ENCODE measurements at places on chromosomes 3 and 15. TPM values are rescaled to one million over a fixed set of nuclear protein-coding genes. Genes with fewer than 3 reads are reported as not detected.

GRCh38 chr3:52544937-52545336 is 8.5 kb downstream of the UQCC5 start:
- DNase-seq = no peak

DNA sequence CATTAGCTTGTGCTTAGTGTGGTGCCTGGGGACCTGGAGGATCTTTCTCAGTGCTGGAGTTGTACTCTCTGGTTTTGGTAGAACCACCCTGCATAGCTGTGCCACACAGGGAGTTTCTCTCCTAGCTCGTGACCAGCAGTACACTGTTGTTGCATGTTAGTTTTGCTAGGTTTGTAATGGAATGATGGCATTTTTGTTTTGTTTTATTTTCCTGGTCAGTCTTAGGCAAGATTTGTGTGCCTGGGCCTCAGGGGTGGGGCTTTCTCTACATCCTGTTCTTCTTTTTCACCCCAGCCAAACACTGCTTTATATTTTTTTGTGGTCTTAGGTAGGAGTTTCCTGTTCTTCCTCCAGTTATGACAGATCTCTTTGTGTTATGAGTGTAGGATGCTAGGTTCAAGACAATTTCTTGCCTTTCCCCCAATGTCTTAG is 534.5 kb upstream of the KCNMB2 start:
- no peak for DNase-seq

DNA sequence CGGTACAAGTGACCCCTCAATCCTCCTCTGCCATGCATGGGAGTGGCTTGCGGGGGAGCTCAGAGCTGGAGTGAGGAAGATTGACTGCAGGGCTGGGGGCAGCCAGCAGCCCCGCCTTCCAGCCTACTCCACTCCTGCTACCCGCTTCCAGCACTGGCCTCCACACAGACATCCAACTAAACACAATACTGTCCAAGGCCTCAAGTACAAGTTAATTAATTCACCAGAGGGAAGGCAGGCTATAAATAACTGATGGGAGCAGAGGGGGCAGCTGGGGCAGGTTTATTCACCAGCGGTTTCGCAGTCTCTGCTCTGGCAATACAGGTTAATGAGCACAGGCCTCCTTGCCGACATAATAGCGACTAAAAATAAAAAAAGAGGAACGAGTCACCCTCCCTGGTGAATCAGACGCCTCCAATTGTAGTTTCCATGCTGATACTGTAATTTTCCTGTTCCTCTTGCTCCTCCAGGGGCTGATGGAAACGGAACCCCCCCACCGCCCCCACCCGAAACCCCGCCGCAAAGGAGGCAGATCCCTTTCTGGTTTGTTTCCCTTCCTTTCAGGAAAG is 166.4 kb upstream of the TLE3 start:
- no peak for DNase-seq

- DNase-seq = no peak
Measured at GRCh38 chr15:36682101-36682500, 102.7 kb downstream of the CDIN1 start.

- DNase-seq = no peak
Measured at GRCh38 chr15:48538941-48539340, 106.6 kb downstream of the FBN1 start.

DNA sequence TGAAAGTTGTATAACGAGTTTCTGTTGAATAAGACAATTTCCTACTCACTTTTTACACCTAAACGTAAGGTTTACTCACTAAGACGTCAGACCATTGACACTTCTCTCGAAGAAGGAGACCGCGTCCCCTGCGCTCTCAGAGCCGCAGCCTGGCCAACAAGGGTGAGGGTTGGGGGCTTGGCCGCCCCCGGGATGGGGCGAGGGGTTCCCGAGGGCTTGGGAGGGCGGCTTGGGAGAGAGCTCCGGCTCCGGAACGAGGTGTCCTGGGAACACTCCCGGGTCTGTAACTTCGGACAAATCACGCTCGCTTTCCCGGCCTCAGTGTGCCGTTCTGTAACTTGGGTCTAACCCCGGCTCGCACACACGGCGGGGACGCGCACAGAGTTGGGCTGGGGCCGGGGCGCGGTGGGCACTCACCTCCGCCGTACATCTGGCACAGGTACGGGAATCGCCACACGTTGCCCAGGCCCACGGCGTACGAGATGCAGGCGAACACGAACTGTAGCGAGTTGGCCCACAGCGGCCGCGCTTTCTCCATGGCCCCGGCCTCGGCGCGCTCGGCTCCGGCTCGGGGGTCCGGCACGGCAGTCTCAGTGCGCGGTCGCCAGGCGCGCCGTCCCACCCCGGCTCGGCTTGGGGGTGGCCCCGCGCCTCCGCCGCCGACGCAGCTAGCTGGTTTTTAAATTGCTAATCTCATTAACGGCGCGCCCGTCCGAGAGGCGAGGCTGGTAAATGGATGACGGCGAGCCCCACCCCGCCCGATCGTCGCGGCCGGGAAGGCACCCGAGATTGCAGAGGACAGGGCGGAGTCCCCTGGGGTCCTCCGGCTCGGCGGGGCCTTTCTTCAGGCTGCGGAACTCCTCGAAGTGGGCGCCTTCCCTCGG is at the start of gene SLC6A20:
TSS of gene SLC6A20 (minus strand) at position 655 of the 884 bp plus-strand sequence. CDS start at position 538, 117 bp downstream.
- DNase-seq = no peak

DNA sequence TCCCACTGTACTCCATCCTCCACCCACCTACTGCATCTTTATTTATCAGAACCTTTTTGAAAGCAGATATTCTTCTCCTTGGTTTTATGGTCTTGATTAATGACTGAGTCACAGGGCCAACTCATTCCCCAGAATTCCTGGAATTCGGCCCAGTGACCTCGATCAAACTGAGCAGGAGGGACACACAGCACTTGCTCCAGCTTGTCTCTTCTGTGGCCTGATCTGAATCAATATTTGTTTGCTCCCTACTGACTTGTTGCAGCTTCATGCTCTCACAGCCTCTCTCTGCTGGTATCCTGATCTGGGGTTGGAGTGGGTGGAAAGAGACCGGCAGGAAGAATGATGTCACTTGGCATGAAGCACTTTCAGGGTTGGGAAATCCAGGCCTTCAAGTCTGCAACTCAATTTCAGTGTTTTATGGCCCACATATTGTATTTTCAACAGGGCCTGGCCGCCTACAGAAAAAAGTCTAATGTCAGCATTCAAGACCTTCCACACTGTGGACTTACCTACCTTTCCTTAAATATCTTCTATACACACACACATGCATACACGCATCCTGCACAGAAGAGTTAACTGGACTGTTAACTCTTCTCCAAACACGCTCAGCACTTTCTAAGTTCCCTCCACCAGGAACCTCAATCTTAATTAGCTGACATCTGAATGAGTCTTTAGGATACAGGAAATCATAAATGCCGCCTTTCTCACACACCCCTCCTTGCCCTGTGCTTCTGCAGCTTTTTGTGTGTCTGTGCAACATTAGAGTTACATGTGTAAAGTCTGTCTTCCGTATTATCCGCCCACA is 4.6 kb downstream of the ANXA2 start:
- DNase-seq = no peak

ACAN gene
- 0.13 TPM for total RNA-seq

DNA sequence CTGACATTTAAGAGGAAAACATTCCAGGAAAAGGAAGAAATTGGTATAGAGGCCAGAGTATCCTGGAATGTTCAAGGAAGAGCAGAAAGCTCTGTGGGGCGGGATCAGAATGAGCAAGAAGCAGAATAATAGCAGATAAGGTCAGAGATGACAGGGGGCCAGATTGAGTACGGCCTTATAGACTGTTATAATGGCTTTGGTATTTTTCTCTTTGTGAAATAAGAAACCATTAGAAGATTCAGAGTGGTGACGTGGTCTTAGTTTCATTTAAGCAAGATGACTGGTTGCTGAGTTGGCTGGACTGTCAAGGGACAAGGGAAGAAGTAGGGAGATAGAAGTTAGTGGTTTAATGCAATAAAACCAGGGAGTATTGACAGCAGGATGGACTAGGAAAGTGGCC is 218.3 kb upstream of the SOX2 start:
- no peak for DNase-seq

CSTA gene
- total RNA-seq = 0.73 TPM

GRCh38 chr3:195065142-195065863 is 205.7 kb downstream of the XXYLT1 start:
- DNase-seq = peak; percentile 75

OSTN gene
- total RNA-seq = not detected

COL7A1 gene
- total RNA-seq = 16.1 TPM

Measured in Right ventricle myocardium superior (tissue), 1 donor.